ENCODE measurements at places on chromosomes 4 and X.

DNA sequence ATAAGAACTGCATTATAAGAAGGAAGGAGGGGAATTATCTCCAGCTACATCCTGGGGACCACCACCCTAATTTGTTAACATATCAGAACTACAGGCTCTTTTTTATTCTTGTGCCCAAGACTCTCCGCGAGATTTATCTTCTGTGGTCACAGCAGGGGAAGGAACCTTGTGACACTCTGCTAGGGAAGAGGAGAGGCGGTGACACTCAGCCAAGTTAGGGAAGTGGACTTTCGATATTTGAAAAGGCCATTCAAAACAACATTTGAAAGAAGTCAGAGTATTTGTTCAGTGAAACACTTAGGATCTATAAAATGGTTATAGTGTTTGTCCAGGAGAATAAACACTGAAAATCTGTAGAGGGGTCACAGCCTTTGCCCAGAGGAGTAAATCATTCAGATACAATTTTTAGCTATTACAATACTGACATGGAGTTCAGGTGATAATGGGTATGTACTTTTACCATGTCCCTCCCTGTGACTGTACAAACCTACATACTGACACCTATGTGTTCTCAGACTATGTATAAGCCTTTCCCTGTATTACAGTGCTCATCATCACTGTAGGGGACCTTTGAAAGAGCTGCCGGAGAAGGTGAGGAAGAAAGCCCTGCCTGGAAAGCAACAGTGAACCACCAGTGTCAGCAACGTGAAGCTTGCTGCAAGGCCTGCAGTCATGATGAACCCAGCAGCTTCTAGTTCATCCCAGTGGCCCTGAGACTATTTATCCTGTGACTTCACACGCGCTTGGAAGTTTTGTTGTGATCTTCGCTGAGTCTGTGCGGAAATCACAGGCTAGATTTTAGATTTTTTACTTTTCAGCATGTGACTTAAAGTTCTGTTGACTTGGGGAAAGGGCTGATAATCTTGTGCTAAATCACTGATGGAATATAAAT, 8.5 kb upstream of the PTTG2 start:
- no peak for DNase-seq

GRCh38 chr4:18937746-18938145, 916.2 kb upstream of the LCORL start:
- DNase-seq = no peak

DNA sequence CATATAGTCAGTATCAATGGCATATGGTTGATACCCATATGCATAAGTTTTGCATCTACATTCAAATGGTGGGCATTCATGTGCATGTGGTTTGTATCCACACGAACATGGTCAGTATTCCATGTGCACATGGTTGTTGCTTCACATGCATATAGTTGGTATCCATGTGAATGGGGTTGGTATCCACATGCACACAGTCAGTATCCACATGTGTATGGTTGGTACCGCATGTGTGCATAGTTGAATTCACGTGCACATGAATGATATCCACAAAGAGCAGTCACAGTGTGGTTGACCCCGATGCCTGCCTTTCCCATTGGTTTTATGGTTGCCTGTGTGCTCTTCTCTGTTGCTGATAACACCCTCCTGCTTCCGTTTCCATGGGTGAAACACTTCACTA, 427.9 kb downstream of the STIM2 start:
- no peak for DNase-seq

DNA sequence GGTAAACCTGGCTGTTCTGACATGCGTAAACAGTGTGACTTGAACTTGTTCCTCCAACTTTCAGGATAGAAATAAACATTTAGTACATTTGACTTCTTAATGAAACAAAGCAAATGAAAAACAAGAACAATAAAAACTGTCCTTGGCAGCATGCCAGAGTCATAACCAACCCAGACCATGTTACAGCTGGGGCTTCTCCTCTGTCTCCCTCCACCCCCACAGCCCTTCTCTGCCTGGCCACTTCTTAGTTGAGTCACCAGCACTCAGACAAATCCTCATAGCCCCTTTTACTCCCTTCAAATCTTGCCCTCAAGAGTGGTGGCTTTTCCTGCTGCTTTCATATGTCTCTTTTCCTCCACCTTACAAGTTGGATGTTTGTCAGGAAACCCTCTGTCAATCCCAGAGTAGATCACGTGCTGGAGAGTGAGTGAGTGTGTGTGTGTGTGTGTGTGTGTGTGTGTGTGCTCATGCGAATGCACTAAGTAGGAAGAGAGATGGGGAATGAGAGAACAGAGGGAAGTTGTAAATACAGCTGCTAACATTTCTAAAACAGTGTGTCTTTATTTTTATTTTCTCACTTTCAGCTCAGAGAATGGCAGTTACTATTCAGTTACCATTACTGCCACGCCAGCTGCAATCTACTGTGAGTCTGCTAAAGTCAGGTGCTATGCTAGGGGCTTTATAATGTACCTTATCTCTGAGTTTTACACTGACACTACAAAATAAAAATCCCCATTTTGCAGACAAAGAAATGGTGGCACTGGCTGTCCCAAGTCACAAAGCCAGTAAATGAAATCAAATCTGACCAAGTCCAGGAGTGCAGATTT, 15.0 kb downstream of the SCARB2 start:
- DNase-seq = peak; percentile 38

GRCh38 chr4:76654791-76655190, 219.8 kb downstream of the SHROOM3 start:
- no peak for DNase-seq

GRCh38 chr4:79198951-79199587, 126.8 kb downstream of the NAA11 start:
- no peak for DNase-seq

- no peak for DNase-seq
These were observed 804.5 kb downstream of the C4orf33 start for GRCh38 chr4:129900430-129900953.

GRCh38 chr4:98794565-98795205, 134.2 kb downstream of the EIF4E start:
- DNase-seq = no peak

- no peak for DNase-seq
These were observed 18.2 kb downstream of the MRPL1 start for GRCh38 chr4:77880784-77881183.

GRCh38 chr4:171538601-171539100, 274.6 kb upstream of the GALNTL6 start:
- DNase-seq = no peak

- no peak for DNase-seq
These were observed 32.6 kb upstream of the FAM193A start for GRCh38 chr4:2503809-2504208.

- DNase-seq = no peak
These were observed 52.7 kb downstream of the COX7B2 start for GRCh38 chr4:46856333-46856732.

DNA sequence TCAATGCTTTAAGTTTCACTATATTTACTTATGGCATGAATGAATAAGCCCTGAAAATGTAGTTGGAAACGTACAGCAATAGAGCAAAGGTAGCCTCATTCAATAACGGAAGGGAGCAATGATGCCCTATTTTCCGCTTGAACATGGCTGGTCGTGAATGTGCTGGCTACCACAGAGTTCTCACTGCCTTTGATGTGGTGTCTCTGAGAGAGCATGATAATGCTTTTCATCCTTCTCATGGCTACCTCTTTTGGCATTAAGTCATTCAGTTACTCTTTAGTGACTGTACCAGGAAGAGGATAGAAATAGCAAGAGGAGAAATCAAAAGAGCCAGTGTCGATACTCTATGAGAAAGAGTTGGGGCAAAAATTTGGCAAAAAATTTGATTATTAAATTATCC, 308.0 kb downstream of the PPP3CA start:
- no peak for DNase-seq

DNA sequence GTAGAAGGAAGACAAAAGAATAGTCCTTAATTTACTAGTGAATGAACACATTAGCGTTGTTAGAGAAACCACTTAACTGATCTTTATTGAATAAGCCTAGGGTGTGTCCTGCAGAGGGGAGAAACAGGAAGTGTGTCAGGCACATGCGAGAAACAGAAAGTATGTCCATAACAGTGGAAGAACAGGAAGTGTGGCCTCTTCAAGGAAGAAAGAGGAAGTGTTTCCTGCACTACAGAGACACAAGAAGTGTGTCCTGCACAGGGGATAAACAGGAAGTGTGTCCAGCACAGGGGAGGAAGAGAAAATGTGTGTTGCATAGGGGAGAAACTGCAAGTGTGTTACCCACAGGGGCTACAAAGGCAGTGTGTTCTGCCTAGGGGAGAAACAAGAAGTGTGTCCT, 539.6 kb upstream of the PRKX start:
- DNase-seq = no peak

DNA sequence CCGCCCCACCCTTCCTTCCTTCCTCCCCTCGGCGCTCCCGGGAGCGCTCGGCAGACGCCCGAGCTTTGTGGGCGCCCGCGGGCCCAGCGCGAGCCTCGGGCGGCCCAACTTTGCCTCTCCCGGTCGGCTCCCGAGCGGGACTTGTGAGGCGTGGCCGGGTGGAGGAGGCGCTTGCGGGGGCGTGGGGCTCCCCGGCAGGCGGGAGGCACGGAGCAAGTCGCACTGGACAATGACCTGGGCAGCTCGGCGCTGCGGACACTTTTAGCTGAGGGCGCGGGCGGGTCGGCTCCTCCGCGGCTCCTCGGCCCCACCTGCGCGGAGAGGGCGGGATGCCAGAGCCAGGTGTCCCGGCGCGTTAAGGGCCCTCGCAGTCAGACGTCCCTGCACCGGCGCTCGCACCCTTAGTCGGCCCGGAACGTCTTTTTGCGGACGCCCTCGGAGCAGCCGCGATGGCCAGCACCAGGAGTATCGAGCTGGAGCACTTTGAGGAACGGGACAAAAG, 385 bp downstream of the DCLK2 start:
- DNase-seq = peak; percentile 13

GRCh38 chr4:100100985-100101384, 89.3 kb downstream of the DDIT4L start:
- no peak for DNase-seq
